ENCODE measurements at places on chromosomes 12 and 14.
A peak's percentile ranks its signal among the peaks of the same experiment; 100 is the strongest.

DNA sequence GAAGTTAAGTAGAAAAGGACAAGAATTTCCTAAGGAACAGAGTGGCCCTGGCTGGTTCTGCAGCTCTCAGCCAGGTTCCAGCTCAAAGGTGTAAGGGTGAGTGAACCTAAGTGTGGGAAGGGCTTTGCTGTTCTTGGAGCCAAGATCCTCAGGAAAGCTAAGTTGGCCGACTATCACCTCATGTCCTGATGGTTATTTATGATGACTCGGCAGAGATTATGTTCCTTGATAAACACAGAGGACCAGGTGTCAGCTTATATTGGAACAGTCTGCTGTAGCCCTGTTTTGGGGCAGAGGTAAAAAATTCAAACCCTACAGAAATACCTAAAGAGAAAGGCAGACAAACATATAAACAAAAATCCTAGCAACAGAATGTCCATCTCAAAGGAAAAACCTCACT lies 128.5 kb downstream of the TBX3 start:
- DNase-seq, result no peak

DNA sequence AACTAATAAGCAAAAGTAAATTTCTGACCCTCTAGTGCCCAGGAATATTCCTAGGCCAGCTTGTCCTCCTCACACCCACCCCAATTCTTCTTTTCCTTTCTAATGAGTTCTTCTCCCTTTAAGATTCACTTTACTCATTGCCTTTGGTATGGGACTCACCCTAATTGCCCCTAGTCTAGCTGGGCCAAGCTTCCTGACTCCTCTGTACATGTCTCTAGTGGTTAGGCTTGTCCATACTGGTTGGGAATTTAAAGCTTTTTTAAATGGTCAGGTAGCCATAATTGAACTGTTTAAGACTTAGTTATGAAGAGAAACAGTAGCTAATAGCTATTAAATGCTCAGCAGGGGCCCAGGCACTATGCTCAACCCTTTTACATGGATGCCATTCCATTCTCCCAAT lies 248.2 kb downstream of the C12orf42 start:
- no peak for DNase-seq

- DNase-seq, result no peak
These were observed 14.5 kb downstream of the TNFAIP2 start for GRCh38 chr14:103137689-103138300.

DNA sequence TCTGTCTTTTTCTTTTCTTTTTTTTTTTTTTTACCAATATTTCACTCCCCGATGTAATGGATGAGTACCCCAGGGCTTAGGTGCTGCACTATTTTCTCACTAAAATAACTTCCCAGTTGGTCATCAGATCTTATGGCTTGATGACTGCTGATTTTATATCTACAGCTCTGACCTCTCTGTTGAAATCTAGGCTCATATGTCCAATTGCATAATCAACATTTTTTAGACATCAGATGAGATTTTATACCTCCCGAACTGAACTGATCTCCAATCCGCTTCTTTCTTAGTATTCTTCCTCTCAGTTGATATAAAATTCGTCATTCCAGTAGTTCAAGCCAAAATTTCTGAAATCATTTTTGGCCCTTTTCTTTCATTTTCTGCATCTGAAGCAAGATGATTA lies 1236.5 kb downstream of the SLC16A7 start:
- DNase-seq, result no peak

- DNase-seq, result no peak
These were observed 28.0 kb downstream of the PTPRB start for GRCh38 chr12:70609203-70609602.

- DNase-seq, result peak; percentile 42
These were observed 46.7 kb downstream of the LRRC74A start for GRCh38 chr14:76872796-76873432.

DNA sequence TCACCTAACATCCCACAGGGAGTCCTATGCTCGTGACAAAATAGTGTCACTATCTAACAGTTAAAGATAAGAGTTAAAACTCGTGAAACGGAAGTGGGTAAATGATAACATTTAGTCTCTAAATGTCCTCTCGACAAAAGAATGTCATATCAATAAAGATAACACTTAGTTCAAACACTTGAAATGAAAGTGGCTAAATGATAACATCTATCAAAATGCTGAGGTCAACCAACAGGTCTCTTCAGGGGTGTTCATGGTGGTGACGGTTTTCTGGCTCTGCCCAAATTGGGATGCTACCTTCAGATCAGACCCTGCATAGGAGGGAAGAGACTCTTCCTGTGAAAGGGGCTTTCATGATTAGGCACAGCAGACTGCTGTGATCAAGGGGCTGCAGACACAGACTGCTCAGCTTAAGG lies 22.1 kb downstream of the IL26 start:
- DNase-seq, result peak; percentile 90

- peak; percentile 30 for DNase-seq
These were observed 27.9 kb downstream of the HNRNPC start for GRCh38 chr14:21241218-21241819.

DNA sequence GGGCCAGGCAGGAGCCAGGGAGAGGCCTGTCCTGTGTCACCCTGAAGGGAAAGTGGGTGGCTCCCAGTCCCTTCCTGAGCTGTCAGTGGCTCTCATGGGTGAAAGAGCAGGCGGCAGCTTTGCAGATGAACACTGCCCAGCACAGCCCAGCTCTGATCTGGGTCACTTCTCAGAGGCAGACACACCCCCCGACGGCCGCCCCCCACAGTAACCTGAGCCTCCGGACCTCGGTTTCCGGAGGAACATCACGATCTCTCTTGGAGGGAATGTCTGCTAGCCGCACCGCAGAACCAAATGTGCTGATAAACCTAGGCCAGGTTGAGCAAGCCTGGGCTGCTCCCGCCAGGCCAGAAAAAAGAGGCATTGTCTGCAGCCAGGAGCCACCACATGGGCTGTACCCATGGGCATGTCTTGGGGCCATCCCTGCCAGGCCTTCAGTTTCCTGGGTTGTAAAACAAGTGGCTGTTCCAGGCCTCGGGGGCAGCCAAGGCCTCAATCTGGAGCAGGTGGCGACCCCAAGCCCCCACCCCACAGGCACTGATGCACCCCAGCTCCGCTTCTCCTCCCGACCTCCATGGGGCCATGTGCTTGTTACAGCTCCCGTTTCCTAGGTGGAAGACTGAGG lies 57.6 kb downstream of the NCOR2 start:
- DNase-seq, result no peak

- DNase-seq, result no peak
These were observed 67.6 kb upstream of the KTN1 start for GRCh38 chr14:55512421-55512820.

DNA sequence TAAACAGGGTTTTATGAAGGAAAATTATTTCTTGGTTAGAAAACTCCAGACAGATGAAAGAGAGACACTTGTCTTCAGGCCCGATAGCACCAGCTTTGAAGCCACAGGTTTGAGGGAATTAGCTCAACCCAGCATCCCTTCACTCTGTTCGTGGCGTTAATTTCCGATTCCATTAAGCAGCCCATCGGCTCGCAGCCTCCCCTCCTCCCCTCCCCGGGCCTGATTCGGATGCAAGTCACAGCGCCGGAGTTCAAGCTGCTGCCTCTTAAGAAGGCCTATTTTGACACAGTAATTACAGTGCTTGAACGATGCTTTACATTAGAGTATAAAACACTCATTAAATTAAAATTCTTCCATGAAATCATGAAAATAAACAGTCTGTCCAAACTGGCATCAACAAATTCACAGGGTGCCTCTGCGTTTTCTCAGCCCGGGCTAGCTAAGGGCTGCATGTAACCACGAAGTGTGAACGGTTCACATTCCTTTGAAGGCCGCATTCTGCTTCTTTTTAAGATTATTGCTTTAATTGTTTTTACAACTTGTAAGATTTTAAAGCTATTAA lies 145.8 kb downstream of the DICER1 start:
- DNase-seq, result no peak

GRCh38 chr12:19850346-19851065 lies 411.2 kb downstream of the AEBP2 start:
- DNase-seq, result no peak

GRCh38 chr14:68606644-68607043 lies 186.2 kb downstream of the ZFP36L1 start:
- no peak for DNase-seq

DNA sequence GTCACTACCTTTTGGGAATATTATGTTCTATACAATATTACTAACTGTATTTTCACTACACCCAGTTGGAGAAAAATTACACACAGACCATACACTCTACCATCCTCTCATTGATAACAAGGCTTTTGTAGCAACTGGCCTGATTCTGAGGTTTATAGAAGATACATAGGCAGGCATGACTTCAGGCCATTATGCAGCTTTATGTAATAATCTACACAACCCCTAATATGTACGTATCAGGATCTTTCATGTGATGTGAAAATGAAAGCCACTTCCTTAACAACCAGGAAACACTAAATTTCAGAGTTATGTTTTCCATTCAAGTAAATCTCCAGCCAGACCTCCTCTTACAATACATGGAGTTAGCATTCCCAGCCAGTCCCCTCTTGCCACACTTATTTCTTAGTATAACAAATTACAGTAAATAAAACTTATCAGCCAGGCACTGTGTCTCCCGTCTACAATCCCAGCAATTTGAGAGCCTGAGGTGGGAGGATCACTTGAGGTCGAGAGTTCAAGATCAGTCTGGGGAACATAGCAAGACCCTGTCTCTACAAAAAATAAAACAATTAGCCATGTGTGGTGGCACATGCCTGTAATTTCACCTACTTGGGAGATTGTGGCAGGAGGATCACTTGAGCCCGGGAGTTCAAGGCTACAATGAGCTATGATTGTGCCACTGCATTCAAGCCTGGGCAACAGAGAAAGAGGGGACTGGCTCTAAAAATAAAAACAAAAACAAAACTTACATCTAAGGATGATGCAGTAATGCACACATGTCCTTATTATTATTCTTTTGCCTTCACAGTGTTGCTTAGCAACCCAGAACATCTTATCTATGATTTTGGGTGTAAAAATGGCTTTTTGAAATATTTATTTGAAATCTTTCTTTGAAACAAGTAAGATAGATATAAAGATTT lies 10.4 kb upstream of the OSBPL8 start:
- DNase-seq, result no peak

GRCh38 chr12:7869137-7869536 lies 3.6 kb downstream of the SLC2A14 start:
- DNase-seq, result no peak

GRCh38 chr14:73721101-73721821 lies 7.1 kb upstream of the PNMA1 start:
- DNase-seq, result no peak

GRCh38 chr12:29167988-29168387 lies 18.9 kb downstream of the FAR2 start:
- no peak for DNase-seq

DNA sequence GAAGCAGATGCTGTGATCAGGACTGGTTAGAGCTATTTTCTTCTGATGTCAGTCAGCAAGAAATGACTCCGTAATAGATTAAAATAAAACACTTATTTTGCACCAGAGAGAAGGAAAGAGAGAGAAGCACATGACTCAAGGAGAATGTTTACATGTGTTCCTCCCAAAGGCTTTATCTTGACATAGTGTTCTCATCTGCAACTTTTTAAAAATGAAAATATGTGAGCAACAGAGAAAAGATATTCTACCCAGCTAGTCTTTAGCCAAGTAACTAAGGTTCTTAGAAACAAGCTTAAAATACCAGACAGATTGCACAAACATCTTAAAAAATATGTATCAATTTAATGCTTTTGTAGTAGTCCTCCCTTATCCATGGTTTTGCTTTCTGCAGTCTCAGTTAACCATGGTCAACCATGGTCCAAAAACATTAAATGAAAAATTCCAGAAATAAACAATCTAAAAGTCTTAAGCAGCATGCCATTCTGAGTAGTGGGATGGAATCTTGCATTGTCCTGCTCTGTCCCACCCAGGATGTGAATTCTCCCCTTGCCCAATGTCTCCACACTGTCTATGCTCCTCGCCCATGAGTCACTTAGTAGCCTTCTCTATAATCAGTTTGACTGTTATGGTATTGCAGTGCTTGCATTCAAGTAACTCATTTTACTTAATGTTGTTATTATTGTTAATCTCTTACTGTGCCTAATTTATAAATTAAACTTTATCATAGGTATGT lies 9.9 kb downstream of the SERPINA10 start:
- DNase-seq, result no peak

GRCh38 chr14:73245480-73246325 lies 8.4 kb downstream of the PAPLN start:
- no peak for DNase-seq

GRCh38 chr14:103581954-103582703 lies 19.4 kb downstream of the COA8 start:
- DNase-seq, result peak; percentile 51

- no peak for DNase-seq
These were observed 1115.8 kb upstream of the ATXN7L3B start for GRCh38 chr12:73421832-73422231.

GRCh38 chr14:49623387-49623786 lies 2.8 kb downstream of the MGAT2 start:
- no peak for DNase-seq

GRCh38 chr14:101318271-101318670 lies 243.0 kb upstream of the DIO3 start:
- no peak for DNase-seq

- DNase-seq, result no peak
These were observed 2.7 kb upstream of the MYF5 start for GRCh38 chr12:80714055-80714454.

- peak; percentile 99 for DNase-seq
These were observed 1.7 kb upstream of the GPR68 start for GRCh38 chr14:91246051-91246852.

DNA sequence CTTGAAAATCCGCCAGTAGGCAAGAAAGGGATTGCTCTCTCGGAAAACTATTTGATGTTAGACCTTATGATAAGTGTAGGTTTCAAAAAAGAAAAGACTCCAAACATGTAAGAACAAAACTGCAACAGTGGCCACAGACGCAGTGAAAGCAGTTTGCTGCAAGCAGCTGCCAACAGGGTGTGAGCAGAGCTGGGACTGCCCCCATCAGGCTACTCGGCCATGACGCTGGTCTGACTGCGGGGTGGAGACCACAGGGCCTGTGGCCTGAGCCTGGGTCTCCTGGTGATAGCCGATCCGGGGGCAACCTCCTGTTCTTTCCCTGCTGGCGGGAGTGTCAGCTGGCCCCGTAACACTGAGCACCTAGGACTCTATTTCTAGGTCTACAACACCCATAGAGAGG lies 63.2 kb downstream of the AMN start:
- no peak for DNase-seq

DNA sequence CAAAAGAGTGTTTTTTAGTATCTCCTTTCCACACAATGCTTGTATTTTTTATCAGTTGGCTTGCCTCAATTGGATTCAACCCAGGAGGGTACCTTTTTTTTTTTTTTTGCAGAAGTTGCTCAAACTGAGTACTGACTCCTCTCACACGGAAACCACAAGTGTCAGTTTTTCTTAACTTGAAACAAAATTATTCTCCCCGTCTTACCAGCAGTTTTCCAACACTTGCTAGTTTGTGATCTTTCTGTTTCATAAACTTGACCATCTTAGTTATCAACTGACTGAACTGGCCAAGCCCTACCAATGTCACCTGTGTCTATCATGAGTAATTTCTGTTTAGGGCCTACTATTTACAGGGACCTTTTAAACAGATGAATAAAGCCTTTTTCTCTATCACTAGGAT lies 34.1 kb upstream of the ITPR2 start:
- peak; percentile 87 for DNase-seq

GRCh38 chr12:47102406-47102805 lies 22.6 kb upstream of the AMIGO2 start:
- DNase-seq, result no peak

- no peak for DNase-seq
These were observed 1.6 kb downstream of the YARS2 start for GRCh38 chr12:32754111-32754510.

All from Jurkat, Clone E6-1 (cell line).